ENCODE measurements at places on chromosomes 16 and 17.

GRCh38 chr16:67992661-67993206, 6.5 kb downstream of the DPEP2 start:
- no peak for DNase-seq

- DNase-seq: peak; percentile 90
Measured at GRCh38 chr17:42562388-42563142, 617 bp downstream of the COASY start.

DNA sequence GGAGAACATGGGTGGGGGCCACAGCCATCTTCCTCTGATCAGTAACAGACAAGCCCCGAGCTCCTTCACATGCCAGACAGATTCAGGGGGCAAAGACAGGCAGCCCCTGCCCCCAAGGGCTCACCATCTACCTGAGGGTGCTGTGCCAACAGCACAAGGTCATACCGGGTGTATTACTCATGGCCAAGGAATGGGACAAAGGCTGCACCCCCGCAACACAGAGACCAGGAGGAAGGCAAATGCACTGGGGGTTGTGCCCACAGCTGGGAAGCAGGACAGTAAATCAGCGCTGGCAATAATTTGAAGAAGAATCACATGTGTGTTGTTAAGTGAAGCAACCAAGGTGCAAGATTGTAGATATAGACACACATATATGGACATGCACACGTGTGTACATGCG, 137.1 kb downstream of the C16orf95 start:
- peak; percentile 53 for DNase-seq

DNA sequence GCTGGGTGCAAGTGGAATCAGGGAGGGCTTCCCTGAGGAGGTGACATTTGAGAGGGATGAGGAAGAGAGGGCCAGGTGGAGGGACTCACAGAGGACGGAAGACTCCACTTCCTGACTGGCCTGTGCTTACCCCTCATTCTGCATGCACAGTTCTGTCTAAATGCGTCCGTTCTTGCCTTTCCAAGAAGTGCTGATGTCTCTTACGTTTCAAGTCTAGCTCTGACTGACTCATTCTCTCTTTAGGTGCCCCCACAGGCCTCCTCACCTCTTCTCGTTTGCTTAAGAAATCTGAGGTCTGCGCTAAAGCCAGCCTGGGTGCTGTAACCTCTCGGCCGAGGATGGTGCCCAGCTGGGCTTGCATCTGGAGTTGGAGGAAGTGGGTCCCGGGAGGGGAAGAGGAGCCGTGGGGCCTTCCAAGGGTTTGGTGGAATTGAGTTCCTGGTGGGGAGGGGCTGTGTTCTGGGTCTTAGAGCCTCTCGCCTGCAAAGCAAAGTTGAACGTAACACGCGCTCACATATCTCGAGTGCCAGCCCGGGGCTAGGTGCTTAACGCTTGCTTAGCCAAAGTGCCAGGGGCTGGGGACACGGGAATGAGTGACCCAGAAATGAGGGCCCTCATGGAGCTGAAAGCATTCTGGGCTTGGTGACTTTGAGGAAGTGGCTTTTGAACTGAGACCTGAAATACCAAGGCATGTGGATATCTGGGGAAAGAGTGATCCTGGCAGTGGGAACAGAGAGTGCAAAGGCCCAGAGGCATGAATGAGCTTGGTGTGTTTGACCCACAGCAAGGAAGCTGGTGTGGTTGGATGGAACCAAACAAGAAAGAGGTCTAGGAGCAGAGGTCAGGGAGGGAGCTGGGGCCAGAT, 4.8 kb downstream of the IL4R start:
- DNase-seq: peak; percentile 84

DNA sequence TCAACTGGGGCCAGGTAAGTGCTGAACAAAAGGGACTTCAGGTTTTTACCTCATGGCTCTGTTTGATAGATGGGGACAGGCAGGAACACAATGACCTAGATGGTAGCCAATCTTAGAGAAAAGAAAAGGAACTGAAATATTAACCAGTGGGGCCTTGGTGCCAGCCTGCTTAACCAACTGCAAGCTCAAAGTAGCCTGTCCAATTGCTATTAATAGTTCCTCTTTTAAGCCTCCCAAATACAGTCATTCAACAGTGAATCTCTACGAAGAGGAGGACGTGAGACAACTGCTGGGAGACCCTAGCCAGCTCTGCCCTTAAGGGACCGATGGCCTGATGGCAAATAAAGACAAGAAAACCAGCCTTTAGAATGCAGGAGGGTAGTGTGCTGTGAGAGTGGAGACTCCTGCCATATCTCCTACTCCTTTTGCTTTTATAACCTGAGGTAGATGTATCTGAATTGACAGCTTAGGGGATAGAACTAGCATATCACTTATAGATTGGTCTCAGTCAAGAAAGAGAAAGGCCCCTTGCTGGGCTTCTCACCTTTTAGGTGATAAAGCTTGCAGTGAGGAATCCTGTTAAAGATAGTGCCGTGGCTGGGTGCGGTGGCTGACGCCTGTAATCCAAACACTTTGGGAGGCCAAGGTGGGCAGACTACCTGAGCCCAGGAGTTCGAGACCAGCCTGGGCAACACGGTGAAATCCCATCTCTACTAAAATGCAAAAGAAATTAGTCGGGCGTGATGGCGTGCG, 28.3 kb downstream of the ARSG start:
- DNase-seq: no peak

DNA sequence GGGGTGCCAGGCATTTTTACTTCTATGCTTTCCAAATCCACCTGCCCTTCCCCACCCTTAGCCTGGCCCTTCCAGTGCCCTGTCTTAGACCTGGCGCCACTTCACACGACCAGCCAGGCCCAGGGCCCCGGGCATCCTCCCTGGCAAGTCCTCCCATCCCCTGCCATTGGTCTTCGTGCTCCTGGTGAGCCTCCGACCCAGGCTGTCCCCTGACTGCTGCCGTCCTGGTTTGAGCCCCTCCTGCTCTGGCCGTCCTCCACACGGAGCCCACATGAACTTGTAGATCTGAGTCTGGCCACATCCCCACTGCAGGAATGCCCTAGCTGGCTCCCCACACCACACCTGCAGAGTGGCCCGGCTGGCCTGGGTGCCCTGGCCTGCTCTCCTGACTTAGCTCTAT, 44.0 kb downstream of the PRMT7 start:
- DNase-seq: no peak

- no peak for DNase-seq
Measured at GRCh38 chr17:58305626-58306025, 23.0 kb downstream of the TSPOAP1 start.

DNA sequence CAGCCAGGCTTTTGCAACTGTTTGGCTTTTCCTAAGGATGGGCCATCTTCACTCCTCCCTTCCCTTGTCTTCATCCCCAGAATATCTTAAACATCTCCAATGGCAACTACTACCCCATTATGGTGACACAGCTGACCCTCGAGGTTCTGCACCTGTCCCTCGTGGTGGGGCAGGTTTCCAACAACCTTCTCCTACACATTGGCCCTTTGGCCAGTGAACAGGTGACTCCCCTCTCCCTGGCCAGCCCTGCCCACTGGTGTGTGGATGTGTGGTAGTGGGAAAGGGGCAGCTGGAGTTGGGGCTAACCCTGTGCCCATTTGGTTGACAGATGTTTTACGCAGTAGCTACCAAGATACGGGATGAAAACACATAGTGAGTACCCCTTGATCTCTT, 4.7 kb downstream of the TMEM106A start:
- DNase-seq: peak; percentile 27

DNA sequence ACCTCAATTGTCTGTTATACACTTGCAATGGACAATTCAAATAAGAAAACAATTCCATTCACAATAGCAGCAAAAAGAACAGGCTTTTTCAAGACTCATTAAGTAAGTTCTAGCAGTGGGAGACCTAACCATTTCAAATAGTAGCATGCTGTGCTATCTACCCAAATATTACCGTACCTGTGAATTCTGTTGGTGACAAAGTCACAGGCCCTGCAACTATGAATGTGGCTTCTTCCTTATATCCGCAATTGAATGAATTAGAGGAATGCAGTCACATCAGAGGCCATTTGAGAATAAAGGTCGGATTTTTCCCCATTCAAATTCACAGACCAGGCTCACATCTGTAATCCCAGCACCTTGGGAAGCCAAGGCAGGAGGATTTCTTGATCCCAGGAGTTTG, 800 bp upstream of the NME4 start:
- no peak for DNase-seq

GRCh38 chr16:79404571-79404970, 196.0 kb downstream of the MAF start:
- no peak for DNase-seq

GRCh38 chr17:77853191-77853977, 105.1 kb upstream of the TNRC6C start:
- peak; percentile 71 for DNase-seq

GRCh38 chr16:48903039-48903438, 293.1 kb upstream of the N4BP1 start:
- no peak for DNase-seq

DNA sequence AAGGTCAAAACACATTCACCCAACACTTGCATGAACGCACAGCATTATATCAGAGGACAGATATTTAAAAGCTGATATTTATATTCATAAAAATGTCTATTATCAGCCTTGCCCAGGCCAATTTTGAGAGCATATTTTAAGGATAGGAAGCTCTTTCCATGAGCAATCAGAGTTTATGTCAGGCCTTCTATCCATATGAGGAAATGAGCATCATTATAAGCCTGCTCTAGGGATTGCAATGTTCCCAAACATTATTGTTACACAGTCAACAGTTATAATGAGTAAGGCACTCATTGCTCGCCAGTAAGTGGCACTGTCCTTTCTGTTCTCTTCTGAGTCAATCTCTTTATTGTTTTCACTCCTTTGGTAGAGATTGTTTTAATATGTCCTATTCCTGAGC, 37.7 kb upstream of the DYNLRB2 start:
- DNase-seq: no peak

- DNase-seq: no peak
Measured at GRCh38 chr17:75475144-75475835, 18.9 kb downstream of the TMEM94 start.

GRCh38 chr17:72843591-72843990, 248.9 kb downstream of the SLC39A11 start:
- DNase-seq: no peak

DNA sequence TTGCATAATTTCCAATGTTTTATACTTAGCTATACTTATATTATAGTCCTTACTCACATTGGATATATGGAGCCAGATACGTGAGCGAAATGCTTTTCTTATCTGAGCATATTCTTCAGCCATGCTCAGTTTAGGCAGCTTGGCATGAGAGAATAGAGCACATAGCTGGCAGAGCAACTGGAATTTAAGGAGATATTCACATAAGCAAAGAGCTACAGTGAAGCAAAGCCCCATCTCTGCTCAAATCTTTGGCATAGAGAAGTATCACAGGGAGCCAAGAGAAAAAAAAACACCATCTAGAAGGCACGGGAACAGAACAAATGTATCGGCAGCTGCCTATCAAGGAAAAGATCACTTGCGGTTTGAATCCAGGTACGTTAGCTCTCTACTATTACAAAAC, 734.2 kb upstream of the KIF2B start:
- no peak for DNase-seq

All from spleen (tissue), 13 donors.